ENCODE measurements at places on chromosomes 7 and 10. TPM values are rescaled to one million over a fixed set of nuclear protein-coding genes. Genes with fewer than 3 reads are reported as not detected.

The LRRN3 gene
- total RNA-seq, result 0.15 TPM

The ANKRD61 gene
- 0.18 TPM for total RNA-seq

The PLAC9 gene
- not detected for total RNA-seq

The POLL gene
- 36.1 TPM for total RNA-seq

GRCh38 chr7:17477182-17477581 lies 178.7 kb downstream of the AHR start:
- no peaks in the 10 kb centered on the region for H3K36me3 ChIP-seq
- no peak overlapping the region for H3K4me3 ChIP-seq
- no peak overlapping the region for H3K27ac ChIP-seq
- H3K4me1 ChIP-seq, result no peaks in the 10 kb centered on the region
- H3K27me3 ChIP-seq, result no peaks in the 10 kb centered on the region
- no peak for DNase-seq

GRCh38 chr10:87842220-87842641 lies 21.1 kb downstream of the KLLN start:
- peaks cover 25% of the 10 kb centered on the region for H3K4me1 ChIP-seq
- no peak overlapping the region for H3K27ac ChIP-seq
- H3K36me3 ChIP-seq, result no peaks in the 10 kb centered on the region
- H3K4me3 ChIP-seq, result no peak overlapping the region
- DNase-seq, result peak; percentile 80

DNA sequence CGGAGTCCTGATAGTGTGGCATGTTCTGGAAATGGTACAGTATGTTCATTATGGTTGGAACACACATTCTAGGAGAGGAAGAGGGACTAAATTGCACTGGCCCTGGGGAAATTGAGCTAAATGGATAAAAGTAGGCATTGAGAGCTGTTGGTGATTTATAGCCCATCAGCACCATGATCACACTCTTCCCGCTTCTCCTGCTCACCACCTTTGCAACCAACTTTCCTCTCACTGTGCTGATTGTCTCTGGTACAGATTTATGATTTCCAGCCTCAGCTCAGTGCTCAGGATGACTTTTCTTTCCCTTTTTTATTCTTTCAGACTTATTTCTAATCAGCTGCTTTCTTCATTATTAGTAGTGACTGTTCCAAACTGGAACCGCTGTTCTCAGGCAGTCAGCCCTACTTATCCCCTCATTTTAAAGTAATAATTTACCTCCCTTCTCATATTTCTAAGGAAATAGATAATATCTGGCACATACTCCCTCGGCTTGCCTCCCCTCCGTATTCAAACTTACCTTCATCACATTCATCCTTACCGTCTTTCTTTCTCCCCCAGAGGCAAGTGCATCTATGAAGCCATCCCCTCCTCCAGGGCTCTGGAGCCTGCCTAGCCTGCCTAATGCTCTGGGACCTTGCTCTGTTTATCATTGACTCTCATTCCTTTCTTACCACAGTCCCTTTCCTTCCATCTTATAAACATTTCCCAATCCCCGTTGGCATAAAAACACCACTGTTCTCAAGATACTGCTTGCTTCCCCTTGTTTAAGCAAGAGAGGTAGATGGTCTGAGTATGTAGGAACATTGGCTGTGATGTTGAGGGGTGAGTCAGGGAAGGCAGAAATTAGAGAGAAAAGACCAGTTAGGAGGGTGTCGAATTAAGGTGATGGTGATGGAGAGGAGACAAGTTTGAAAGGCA lies 51.6 kb upstream of the RPA3 start:
- no peaks in the 10 kb centered on the region for H3K27me3 ChIP-seq
- H3K4me1 ChIP-seq, result no peaks in the 10 kb centered on the region
- no peaks in the 10 kb centered on the region for H3K36me3 ChIP-seq
- no peak overlapping the region for H3K4me3 ChIP-seq
- no peak overlapping the region for H3K27ac ChIP-seq
- no peak for DNase-seq

- no peak for DNase-seq
- H3K27me3 ChIP-seq, result peaks cover 17% of the 10 kb centered on the region
- H3K27ac ChIP-seq, result no peak overlapping the region
- H3K36me3 ChIP-seq, result no peaks in the 10 kb centered on the region
Observed at GRCh38 chr7:35762781-35763180, 38.1 kb upstream of the SEPTIN7 start.
